GOT3 (cell line): ENCODE measurements at places on chromosomes 1 and 21.

- DNase-seq, result no peak
Measured at GRCh38 chr1:162974810-162975209, 94.4 kb upstream of the RGS4 start.

GRCh38 chr1:32957017-32957416 is 7.6 kb downstream of the RNF19B start:
- no peak for DNase-seq

DNA sequence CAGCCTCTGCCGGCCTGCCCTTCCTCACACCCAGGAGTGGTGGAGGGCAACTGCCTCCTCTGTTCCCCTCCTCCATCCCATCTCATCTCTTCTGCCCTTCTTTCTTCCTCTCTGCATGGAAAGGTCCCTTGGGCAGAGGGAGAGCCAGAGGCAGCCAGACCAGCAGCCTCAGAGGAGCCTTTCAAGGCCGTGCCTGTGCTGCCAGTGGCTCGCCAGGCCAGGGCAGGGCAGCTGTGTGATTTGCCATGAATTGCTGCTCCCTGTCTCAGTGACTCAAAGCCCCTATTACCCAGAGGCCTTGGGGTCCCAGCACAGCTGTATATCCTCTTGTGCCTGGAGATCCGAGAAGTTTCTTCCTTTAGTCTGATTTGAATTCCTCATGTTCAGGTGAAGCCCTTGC is 21.9 kb downstream of the TMCC2 start:
- no peak for DNase-seq

DNA sequence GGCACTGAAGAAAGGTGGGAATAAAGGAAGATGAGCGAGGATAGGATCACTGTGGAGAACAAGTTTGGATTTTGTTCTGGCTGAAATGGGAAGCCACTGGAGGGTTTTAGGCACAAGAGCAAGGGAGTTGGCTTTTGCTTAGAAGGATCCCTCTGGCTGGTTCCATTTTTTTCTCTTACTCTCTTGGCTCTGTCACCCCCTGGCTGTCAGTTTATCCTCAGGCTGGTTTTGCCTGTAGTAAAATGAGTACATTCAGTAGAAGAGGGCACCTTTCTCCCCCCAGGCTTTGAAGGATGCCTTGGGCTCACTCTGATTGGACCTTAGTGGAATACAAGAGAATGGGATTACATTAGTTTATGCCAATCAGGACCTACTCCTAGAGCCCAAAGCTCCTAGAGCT is 17.1 kb downstream of the CACHD1 start:
- no peak for DNase-seq

- no peak for DNase-seq
Measured at GRCh38 chr1:107019166-107019565, 37.3 kb upstream of the PRMT6 start.
